ENCODE measurements at places on chromosomes 6 and 20.

DNA sequence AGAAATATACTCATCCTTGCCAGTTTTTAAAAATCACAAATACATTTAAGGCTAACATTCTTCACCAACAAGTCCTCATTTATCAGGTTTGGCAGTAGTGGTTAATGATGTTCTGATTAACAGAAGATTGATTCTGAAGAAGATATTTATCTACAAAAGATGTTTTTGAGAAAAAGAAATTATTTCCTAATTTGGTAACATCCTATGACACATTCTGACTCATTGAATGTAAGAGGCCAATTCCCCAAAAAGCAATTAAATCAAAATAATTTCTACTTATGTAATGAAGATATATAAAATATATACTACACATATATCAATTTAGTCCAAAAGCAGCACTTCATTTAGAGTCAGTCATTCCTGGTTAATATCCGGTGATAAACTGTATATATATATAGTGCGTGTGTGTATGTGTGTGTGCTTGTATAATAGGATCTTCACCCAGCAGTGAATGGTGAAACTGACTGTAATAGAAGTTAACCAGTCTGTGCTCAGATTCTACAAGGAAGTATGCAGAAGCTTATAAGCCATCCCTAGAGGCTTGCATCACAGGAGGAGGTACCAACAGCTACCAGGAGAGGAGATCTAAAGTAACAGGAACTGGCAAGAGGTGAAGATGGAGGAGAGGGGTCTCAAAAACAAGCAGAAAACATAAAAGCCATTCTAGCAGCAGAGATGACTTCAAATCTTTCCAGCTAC is 82.9 kb upstream of the MARCKS start:
- DNase-seq: peak; percentile 47

DNA sequence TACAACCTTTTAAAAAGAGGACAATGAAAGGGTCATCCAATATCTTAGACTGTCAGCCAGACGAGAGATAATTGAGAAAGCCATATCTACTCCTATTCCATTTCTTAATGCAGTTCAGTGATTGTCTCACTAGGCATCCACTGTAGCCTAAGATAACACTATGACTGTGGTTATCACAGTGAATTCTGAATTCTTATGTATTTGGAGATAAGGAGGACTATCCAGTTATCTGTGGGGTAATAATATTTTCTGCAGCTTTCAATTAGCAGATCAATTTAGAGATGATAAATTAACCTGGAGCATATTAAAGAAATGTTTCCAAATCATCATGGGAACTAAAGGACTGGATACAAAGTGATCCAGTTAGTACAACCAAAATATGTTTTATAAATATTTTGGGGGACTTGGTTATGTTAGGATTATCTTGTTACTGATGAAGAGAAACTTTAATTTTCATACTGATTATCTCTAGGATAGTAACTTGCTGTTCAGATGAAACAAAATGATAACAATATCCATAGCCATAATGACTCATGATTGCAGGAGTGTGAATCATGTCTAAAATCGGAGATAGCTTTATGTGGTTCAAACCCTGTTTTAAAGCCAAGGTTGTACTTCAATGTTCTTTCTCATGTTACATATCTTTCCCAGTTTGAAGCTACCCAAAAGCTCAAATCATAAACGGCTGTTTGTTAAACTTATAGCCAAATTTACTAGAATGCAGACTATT is 1152.0 kb downstream of the HACE1 start:
- no peak for DNase-seq

- no peak for DNase-seq
Observed at GRCh38 chr20:50595433-50595895, 85.3 kb downstream of the PTPN1 start.

DNA sequence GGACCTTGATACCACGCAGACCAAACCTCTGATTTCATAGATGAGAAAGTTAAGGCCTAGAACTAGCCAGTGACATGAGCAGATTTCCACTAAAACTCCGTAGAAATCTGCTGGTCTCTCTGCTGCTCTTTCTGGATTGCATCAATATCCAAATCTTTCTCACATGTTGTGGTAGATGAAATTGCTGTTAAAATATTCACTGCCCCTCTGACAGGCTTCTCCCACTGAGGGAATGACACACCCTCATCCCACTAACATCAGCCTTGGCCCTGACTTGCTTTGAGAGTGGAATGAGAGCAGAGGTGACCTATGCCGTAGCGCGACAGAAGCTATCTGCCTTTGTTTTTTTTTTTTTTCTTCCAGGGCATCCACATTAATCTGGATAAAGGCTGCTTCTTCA is 20.4 kb upstream of the EXOC2 start:
- no peak for DNase-seq

DNA sequence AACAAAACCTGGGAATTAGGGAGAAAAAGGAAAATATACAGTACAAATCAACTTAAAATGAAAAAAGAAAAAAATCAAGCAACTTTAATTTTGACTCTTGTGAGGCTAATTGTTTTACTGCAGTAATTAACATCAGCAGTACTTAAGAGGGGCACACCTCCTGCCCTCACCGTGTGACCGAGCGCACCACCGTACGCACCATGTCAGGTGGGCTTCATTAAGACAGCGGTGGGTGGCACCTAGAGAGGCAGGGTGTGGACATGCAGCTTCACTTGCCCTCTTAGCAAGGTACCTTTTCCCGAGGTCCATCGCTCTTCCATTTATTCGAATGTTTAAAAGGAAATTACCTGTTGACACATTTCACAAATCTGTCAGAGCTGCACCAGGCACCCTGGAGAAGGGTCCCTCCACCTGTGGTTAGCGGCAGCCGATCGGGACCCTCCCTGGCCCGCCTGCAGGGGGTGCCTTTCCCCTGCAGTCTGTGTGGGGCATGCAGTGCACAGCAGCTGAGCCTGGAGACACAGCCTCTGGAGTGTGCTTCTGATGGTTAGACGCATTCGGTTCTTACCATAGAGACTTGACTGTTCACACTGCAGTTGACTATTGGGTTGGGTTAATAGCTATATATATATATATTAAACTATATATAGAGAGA is 184.1 kb downstream of the TMEM242 start:
- no peak for DNase-seq
